ENCODE measurements at places on chromosomes 7 and 10. TPM values are rescaled to one million over a fixed set of nuclear protein-coding genes. Genes with fewer than 3 reads are reported as not detected.
A peak's percentile ranks its signal among the peaks of the same experiment; 100 is the strongest.

ZP3 gene
- 26.6 TPM for total RNA-seq

VIPR2 gene
- 0.83 TPM for total RNA-seq

C7orf57 gene
- 0.44 TPM for total RNA-seq

COL1A2 gene
- 0.35 TPM for total RNA-seq

UNC5B gene
- 0.05 TPM for total RNA-seq

DNA sequence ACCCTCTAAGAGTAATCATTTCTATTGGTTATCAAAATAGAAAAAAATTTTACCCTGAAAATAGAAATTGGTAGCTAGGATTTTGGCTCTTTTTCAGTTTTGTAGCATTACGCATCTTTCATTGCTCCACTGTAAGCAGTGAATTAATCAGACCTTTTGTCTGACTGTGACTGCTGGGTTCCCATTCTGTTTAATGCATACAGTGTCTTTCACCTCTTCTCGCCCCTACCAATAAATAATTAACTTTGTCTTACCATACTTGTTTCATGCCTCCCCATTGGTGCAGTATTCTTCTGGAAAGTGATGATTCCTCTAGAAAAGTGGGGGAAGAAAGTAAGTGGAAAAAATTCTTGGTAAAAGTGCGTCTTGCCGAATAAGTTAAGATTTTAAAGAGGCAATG, 73.2 kb downstream of the AP3M1 start:
- no peak for DNase-seq

DNA sequence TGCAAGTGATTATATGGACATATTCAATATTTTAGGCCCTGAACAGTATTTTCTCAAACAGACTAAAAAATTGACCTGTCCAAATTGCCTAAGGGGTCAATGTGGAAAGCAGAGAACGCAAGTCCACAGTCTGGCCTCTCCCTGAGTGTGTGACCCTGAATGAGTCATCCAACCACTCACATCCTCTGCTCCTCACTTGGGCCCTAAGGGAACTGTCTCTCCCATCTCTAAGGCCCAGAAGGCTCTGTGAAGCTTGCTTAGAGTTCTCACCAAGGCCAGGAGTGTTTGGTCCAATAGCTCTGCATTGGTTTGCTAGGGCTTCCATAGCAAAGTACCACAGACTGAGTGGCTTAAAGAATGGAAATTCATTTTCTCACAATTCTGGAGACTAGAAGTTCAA, 155.1 kb downstream of the LSM5 start:
- DNase-seq = no peak

DNA sequence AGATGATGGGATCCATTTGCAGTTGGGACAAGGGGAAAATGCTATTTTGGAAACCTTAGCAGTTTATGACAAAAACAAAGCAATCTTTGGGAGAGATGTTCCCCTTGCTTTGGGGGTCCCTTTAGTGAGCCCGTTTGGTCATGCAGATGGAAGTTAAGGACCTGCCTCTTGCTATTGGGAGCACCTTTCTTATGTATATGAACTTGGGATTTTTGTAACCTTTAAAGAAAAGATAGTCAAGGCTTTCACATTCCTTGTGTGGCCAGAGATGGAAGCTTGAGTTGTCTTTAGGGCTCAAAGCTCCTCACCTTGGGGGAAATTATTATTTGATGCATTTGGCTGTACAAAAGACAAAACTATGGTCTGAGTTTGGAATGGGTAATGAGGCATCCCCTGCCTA, 179.0 kb upstream of the PLPP4 start:
- no peak for DNase-seq

- DNase-seq = no peak
Measured at GRCh38 chr10:76017026-76017732, 585.8 kb downstream of the LRMDA start.

DNA sequence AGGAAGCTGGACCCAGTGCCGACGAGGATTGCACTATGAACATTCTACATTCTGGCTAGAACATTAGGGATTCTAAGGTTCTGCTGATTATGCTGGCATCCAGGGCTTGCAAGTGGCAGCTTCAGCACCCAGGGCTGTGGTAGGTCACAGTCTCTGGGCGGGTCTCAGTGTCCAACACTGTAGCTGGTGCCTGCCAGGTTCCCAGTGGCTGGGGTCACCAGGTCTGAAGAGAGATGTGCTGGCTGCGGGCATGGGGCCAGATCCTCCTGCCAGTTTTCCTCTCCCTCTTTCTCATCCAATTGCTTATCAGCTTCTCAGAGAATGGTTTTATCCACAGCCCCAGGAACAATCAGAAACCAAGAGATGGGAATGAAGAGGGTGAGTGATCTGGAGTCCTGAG, at the start of gene PTTG1IP2:
Gene PTTG1IP2, plus strand, starts transcription at position 86 of the 400 bp plus-strand sequence. Its CDS starts 148 bp downstream, at position 234.
- no peak for DNase-seq

DNA sequence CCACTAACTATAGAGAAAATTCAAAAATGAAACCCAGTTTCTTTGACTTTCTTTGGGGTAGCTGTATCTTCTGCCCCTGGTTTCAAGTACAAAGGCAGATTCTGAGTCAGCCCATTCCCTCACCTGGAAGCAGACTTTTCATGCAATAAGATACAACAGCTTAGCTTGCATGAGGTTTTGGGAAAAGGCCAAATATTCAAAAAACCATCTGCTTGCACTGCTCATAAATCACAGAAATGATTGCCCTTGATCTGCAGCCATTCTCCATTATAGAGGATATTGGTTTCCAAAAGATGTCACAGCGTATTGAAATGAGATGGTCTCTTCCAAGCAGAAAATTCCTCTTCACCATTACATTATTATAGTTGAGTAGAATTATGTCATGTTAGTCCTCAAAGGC, 354.0 kb downstream of the PHF14 start:
- no peak for DNase-seq

DNA sequence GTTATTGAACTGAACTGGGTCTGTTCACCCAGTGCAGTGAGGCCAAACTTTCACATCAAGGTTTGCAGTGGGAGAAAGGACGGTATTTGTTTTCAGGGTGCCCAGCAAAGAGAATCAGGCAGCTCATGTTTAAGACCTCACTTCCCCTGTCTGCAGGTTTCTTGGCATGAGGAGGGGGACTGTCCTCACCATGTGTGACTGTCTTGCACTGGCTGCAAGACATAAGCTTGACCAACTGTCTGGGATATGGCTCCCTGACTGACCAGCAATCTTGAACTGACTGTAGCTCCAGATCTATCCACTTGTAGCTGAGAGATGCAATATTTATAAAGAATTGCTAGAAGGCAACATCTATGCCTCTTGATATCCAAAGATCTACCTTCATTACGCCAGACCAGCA, 39.9 kb downstream of the RAMP3 start:
- DNase-seq = no peak

- no peak for DNase-seq
Measured at GRCh38 chr7:76316984-76317781, 14.7 kb downstream of the HSPB1 start.

DNA sequence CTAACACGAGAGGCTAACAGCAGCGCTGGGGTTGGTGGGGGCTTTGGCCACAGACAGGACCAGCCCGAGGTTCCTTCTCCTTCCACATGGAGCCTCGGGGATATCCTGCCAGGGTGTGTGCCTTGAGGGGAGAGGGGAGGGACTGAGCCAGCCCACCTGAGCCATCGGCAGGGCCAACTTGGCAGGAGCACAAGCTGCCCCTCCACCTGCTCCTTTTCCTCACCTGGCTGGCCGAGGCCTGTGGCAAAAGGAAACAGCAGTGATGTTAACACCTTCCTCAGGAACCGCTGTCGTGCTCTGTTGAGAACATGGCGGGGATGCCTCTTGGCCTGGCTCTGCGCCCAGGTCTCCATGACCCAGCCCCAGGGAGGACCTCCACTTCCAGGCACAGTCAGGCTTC, 255.1 kb upstream of the PPP2R2D start:
- no peak for DNase-seq

- DNase-seq = peak; percentile 18
Measured at GRCh38 chr10:71666639-71667386, 52.8 kb downstream of the C10orf105 start.

DNA sequence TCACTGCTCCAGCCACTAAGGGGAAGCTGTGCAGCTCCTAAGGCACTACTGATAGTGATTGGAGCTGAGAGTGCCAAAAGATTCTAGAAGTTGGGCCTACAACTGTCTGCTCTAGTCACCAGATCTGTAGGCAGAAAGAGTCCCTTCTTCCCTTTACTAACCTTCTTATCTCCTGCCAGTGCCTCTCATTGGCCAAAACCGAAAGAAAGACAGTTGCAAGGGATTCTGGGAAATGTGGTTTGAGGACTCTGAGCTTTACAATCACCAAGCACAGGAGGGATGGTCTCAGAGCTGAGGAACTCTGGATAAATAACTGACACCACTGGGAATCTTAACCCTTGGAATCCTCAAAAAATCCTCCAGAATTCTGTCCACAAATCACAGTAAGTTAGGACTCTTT, 615.8 kb downstream of the CCSER2 start:
- DNase-seq = no peak

DNA sequence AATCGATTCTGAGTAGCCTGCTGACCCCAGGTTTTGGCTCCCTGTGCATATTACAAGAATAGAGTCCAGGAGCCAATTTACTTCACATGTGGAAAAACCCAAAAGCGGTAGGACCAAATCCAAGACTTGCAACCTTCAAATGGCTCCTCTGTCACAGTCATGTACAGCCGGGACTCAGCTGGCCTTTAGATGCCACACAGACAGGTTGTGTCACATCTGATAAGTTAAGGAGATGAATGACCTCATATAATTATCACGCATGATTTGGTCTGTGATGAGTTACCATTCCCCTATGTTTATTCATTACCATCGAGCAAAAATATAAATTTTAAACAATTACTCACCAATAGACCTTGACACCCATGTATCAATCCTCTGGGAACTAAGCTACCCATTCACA, 14.2 kb downstream of the CACNA2D1 start:
- no peak for DNase-seq

GRCh38 chr10:48526846-48527505, 77.9 kb downstream of the ARHGAP22 start:
- DNase-seq = no peak

All from activated naive CD4-positive, alpha-beta T cell treated with anti-CD3 and anti-CD28 coated beads for 36 hours (primary cell).